ENCODE measurements at places on chromosomes 3 and 15.

DNA sequence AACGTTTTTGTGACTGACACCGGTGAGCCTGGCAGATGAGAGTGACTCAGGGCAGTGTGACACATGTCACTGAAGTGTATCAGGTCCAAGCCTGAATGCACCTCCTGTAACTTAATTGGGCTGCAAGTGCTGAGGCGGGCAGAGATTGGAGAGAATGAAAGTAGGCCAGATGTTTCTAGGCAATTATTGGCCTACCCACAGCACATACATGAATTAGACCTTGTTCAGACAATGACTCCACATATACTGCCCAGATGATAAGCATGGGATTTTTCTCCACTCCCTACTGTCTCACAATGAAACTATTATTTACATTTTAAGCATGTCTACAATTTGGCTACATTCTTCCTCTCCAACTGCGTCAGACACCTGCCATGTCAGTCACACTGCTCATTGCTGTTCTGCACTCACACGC, 187.3 kb upstream of the ZNF385D start:
- no peak for DNase-seq

- DNase-seq = no peak
Observed at GRCh38 chr3:38397320-38397719, 50.7 kb downstream of the XYLB start.

- no peak for DNase-seq
Observed at GRCh38 chr3:129845956-129846355, 47.6 kb downstream of the TMCC1 start.

DNA sequence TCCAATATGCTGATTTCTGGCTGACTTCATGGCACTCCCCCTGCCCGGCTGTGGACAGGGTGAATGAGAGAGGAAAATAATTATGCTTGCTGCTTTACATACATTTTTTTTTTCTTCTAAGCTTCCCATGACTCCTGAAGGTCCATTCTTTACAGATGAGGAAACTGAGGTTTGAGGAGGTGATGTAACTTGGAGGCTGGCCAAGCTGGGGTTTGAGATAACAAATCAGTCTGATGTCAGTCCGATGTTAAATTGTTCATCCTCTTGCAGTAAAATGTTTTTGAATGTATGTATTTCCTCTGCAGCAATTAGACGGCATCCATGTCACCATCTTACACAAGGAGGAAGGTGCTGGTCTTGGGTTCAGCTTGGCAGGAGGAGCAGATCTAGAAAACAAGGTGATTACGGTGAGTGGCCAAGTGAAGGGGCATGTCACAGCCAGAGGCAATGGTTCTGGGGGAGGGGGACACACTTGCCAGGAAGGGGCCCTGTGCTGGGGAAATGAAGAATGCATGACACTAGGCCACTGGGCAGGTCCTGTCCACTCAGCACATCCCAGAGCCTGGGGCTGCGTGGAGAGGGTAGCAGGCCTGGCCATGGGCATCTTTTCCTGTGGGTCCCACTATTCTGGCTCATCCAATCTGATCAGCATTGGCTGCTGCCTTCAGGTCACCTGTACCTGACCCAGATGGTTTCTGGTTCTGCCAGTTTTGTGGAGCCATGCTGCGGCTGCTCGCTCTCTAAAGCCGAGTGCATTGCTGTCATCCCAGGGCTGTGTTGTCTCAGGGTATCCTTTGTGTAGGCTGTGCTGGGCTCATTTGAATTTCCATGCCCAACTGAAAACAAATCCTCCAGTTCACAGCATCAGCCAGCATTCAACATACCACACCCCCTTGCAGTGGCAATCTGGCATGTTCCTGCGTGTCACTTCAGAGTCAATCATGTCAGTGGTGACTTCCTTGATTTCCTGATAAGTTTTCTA, 20.4 kb downstream of the STARD5 start:
- DNase-seq = no peak

DNA sequence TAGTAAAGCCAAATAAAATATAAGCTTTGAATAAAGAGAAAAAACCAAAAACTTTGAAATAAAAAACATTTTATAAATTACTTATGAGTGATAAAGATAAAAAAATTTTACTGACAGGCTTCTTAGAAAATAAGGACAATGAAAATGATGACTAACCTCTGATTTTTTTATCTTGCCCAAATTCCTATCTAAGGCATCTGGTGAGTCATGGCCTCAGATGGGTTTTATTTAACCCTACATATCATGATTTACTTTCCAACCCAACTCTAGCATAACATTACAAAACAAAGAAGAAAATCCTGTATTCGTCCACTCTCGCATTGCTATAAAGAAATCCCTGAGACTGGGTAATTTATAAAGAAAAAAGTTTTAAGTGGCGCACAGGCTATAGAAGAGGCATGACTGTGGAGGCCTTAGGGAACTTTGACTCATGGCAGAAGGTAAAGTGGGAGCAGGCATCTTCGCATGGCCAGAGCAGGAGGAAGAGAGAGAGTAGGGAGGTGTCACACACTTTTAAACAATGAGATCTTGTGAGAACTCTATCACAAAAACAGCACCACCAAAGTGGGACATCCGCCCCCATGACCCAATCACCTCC, 152.1 kb downstream of the NEK10 start:
- DNase-seq = no peak

- DNase-seq = peak; percentile 65
Observed at GRCh38 chr3:53555068-53555588, 60.7 kb downstream of the CACNA1D start.

- no peak for DNase-seq
Observed at GRCh38 chr3:133268726-133269134, 131.1 kb upstream of the BFSP2 start.

DNA sequence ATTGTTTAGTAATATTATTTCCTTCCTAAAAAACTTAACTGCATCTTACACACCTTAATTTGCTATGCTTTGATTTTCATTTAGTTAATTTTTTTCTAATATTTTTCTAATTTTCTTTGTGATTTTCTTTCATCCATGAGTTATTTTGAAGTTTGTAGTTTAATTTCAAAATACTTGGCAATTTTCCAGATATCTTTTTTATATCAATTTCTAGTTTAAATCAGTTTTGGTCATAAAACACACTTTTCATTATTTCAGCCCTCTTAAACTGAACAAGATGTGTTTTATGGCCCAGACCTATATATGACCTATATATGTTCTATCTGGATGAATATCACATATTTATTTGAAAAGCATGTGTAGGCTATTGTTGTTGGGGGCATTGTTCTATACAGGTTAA, 759.9 kb upstream of the SGO1 start:
- no peak for DNase-seq

- no peak for DNase-seq
Observed at GRCh38 chr3:143737065-143737464, 111.2 kb downstream of the SLC9A9 start.

GRCh38 chr15:38294126-38294525, 41.5 kb downstream of the SPRED1 start:
- DNase-seq = no peak

GRCh38 chr3:168457954-168458539, 362.3 kb upstream of the GOLIM4 start:
- no peak for DNase-seq

DNA sequence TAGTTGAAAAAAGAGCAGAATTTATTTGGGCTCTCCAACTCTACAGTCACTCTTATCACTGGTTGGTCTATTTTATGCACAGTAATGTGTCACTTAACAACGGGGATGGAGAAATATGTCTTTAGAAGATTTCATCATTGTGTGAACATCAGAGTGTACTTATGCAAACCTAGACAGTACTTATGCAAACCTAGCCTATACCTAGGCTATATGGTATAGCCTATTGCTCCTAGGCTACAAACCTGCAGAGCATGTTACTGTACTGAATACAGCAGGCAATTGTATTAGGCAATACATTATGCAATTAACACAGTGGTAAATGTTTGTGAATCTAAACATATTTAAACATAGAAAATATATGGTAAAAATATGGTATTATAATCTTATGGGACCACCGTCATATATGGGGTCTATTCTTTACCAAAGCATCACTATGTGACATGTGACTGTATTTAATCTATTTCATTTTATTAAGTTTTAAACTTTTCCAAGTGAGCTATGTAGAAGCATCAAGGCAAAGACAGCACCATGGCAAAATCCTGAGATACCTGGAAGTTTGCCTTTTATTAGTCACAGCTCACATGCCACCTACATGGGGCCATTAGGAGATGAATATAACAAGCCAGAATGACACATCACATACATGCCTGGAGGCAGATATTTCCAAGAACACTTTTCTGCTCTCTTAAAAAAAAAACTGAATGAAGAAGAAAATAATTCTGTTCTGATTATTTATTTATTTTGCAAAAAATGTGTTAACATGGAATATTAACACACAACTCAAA, 537.4 kb downstream of the TUSC7 start:
- DNase-seq = no peak

DNA sequence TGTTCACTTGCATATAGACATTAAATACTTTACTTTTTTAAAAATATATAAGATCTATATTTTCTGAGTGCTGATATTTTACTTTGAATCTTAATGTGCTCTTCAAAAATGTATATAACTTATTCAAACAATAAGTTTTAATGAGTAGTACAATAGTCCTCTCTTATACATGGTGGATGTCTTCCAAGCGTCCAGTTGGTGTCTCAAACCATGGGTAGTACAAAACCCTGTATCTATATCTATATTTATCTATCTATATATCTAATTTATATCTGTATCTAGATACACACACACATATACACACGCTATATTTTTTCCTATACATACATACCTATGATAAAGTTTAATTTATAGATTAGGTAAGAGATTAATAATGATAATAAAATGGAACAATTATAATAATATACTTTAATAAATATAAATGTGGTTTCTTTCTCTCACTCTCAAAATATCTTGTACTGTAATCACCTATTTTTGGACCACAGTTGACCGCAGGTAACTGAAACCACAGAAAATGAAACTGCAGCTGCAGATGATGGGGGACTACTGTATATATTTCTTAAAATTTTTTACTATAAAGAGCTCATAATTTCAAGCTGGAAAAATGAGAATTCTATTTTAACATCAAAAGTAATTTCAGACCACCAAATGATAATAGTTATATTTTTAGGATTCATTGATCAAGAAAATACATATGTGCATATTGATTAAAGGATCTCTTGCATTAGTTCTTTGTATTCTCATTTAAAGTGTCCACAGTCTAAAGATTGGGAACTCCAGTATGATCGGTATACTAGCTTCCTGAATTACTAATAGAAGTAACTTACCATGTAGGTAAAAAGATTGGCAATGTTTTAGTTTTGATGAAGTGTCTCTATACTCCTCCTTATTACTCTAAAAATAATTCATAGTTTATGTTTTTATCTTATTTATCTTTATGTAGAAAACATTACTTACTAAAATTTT, 215.1 kb upstream of the MLF1 start:
- DNase-seq = peak; percentile 64

- DNase-seq = no peak
Observed at GRCh38 chr15:68434021-68434420, 2.1 kb upstream of the ITGA11 start.

GRCh38 chr3:190629088-190629487, 115.2 kb downstream of the IL1RAP start:
- no peak for DNase-seq

GRCh38 chr15:92178911-92179310, 214.8 kb upstream of the ST8SIA2 start:
- DNase-seq = no peak

DNA sequence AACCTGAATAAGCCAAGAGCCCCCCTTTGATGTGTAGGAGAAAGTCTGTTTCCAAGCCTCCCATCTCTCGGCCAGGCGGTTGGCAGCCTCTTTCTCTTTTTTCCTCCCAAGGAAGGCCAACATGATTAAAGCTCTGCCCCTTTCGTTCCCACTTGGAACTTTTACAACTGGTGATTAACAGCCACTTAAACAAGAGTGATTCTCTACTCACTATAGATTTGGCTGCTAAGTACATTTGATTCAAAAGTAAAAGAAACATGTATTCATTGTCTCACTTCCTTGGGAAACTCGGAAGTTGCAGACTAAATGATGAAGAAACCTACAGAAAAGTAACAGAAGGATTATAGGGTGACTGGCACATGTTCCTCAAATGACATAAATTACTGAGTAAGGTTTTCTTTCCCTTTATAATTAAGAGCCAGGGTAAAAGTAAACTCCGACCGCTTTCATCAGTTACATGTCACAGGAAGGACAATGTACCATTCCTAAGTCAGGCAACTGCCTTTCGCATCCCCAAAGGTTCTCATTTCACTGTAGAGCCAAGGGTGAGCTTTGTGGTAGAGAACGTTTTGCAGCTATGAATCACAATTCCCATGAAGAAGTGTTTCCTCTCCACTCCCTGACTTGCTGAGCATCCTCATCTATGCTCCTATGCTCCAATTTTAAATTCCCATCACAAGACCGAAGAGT, 72.7 kb downstream of the MB21D2 start:
- no peak for DNase-seq

GRCh38 chr3:72563690-72564370, 284.4 kb downstream of the SHQ1 start:
- no peak for DNase-seq

- no peak for DNase-seq
Observed at GRCh38 chr15:74610302-74610951, 5.2 kb upstream of the CLK3 start.

- no peak for DNase-seq
Observed at GRCh38 chr15:78129751-78130287, 1.4 kb downstream of the CIB2 start.

GRCh38 chr15:58701376-58701775, 48.1 kb downstream of the ADAM10 start:
- DNase-seq = no peak

- DNase-seq = no peak
Observed at GRCh38 chr15:70088455-70088854, 9.3 kb downstream of the TLE3 start.

- DNase-seq = no peak
Observed at GRCh38 chr3:127920738-127921137, 5.7 kb downstream of the KBTBD12 start.

- no peak for DNase-seq
Observed at GRCh38 chr3:43400167-43400566, 113.8 kb downstream of the SNRK start.

DNA sequence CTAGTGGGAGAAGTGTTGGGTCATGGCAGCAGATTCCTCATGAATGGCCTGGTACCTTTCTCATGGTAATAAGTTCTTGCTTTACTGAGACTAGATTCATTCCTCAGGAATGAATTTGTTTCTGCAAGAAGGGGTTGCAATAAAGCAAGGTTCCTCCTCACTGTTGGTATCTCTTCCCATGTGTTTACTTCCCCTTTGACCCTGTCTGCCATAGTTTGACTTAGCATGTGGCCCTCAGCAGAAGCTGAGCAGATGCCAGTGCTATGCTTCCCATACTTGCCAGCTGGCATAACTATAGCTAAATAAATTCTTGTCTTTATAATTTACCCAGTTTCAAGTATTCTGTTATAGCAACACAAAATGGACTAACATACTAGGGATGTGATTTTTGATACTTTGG, 163.6 kb upstream of the COL8A1 start:
- DNase-seq = no peak

- DNase-seq = no peak
Observed at GRCh38 chr3:116569611-116570010, 124.3 kb upstream of the LSAMP start.

All from GM06990 (cell line).